Keratinocyte (primary cell): ENCODE measurements at places on chromosomes 13 and 19.

- DNase-seq: no peak
These were observed 55.4 kb upstream of the ADGRE5 start for GRCh38 chr19:14325863-14326262.

- no peak for DNase-seq
These were observed 2.6 kb downstream of the P2RY11 start for GRCh38 chr19:10113964-10114650.

DNA sequence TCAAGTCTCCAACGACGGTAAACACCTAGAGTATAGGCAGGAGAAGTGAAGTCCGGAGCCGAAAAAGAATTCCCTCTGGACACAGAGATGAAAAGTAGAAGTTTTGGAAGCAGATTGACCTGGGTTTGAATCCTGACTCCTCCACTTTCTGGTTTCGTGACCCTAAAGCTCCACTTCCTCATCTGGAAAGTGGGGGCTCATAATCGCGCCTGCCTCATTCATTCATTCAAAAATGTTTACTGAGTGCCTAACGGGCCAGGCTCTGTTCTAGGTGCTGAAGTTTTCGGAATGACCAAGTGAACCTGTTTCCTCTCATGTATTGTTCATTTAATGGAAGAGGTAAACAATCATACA is 7.1 kb upstream of the EML2 start:
- DNase-seq: no peak

DNA sequence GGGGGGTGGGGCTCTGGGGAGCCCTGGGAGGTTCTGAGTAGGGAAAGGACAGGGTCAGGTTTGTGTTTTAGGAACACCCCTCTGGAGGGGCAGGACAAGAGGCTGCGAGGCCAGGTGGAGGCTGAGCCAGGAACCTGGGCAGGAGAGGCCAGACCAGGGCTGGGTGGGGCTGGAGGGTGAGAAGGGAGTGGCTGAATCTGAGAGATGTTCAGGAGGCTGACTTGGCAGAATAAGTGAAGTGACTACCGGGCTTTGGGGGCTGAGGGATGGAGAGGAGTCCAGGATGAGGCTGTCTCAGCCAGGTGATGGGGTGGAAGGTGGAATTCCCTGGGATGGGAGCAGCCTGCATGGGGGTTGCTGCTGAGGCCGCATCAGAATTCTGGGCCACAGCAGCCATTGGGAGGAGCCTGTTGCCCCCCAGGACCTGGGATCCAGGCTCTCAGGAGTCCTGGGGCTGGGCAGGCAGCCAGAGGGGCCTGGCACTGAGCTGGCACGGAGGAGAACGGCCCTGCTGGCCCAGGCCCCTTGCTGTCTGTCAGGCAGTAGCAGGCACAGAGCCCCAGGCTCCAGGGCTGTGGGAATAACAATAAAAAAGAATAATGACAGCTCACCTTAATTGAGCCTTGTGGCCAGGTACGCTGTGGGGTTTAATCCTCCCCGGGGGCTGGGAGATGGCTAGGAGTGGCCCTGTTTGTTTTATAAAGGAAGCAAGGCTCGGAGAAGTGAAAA is 3.3 kb downstream of the PPP5C start:
- no peak for DNase-seq

- DNase-seq: no peak
These were observed 35.8 kb downstream of the ATP12A start for GRCh38 chr13:24716011-24716410.

DNA sequence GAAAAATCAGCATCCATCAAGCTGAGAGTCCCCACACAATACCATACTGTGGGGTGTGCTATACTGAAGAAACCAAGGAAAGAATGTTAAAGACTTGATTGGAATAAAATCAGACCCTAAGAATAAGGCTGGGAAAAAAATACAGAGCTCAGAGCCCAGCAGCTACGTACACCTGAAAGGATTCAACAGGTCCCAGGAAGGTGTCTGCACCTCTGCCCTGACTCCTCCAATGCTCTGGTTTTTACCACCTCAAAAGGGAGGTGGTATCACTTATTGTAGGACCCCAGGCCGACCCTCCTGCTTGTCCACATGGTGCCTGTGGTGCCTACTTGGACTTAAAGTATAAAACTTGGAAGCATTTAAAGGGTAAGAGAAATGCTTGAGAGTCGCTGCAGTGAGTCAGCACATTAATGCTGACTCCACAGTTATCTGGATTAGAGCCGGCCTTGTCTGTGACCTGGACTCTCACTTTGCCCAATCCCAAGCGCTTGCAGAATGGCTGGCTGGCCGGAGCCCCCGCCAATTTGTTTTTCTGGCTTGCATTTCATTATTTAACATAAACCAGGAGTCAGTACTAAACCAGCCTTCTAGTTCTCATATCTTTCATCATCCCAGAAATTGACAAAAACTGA is 110.1 kb downstream of the FGF14 start:
- no peak for DNase-seq

- no peak for DNase-seq
These were observed 24.8 kb downstream of the C2CD4C start for GRCh38 chr19:383922-384798.

DNA sequence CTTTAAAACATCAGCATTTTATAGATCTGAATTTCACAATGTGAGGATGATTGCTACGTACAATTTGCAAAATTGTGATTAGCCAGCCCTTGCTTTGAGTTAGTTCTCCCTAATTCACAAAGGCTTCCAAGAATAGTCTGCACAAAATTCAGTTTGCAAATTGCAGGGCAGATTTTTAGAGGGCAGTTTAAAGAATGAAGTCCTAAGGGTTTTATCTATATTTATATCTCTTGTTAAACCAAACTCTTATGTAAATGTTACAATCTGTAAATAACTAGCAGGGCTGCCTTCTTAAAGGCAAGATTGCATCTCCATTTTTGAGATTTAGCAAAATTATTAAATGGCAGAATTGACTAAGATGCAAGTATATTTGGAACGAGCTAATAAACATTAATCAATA is 52.8 kb upstream of the ZNF536 start:
- DNase-seq: no peak

DNA sequence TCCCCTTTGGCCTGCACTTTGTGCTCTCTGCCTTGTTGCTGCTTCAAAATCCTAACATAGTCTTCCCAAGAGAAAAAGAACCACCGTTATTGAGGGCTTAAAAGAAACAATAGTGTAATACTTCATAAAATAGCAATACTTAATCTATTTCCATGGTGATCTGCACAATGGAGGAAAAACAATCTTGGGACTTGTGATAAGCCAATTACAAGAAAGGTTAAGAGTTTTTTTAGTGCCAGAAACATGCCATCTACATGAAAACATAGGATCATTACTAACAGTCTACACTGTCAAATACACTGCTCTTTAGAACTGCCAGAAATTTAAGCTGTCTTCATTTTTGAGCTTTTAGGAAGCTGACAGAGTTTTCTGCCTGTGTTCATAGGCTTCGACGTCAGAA is 54.1 kb upstream of the MAB21L1 start:
- DNase-seq: no peak

- DNase-seq: no peak
These were observed 41.2 kb downstream of the RUBCNL start for GRCh38 chr13:46345866-46346265.

DNA sequence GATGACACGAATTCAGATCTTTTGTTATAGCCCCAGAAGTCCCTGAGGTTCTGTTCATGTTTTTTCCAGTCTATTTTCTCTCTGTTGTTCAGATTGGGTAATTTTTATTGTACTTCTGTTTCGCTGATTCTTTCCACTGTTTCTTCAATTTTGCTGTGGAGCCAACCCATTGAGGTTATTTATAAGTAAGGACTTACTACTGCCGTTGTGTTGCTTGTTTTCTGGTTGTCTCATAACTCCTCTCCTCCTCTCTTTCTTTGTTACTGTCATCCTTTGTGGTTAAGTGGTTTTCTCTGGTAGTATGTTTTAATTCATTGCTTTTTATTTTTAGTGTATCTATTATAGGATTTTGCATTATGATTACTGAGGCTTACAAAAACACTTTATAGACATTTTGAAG is 48.7 kb upstream of the GAS6 start:
- DNase-seq: no peak

GRCh38 chr19:5588906-5589676 is 21.3 kb upstream of the TINCR start:
- DNase-seq: no peak

DNA sequence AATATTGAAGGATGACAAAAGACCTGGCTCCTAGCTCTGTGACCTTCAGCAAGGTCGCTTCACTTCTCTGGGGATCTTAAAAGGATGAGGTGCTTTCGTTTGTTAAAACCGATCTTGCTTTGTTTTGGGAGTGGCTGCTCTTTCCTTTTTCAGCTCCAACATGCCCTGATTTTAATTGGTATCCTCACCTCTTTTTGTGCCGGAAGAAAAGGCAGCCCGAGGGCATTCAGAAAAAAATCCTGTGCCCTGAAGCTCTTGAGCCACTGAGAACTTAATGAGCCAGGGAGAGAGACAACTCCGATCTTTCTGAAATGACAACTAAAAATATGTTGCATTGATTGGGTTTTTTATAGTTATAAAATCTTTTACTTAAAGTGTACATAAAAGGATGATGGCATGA is 19.4 kb downstream of the CLDN10 start:
- no peak for DNase-seq

- peak; percentile 13 for DNase-seq
These were observed at the start of gene GSX1 for GRCh38 chr13:27792393-27793218. Gene GSX1 (plus strand): TSS chr13:27792483. CDS start chr13:27792691, 208 bp downstream.

DNA sequence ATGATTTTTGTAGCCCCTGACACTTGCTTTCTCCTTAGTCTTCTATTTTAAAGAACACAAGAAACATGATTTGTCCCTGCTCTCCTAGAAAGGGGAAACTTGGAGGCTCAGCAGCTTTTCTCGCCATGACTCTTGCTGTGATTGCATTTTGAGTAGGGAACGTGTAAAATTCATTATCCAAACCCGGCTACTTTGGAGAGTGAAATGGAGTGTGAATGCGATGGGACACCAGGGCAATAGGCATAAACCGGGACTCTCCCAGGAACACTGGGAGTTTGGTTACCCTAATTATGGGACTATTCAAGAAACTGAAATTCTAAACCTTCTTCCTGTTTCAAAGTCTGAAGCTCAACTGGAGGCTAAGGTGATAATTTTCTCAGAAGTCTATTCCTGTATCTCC is 181.7 kb upstream of the RFC3 start:
- DNase-seq: no peak

GRCh38 chr19:6865849-6866248 is 21.5 kb upstream of the ADGRE1 start:
- DNase-seq: no peak

GRCh38 chr19:41363753-41364523 is at the start of gene B9D2:
Gene B9D2 (minus strand): TSS chr19:41364149. CDS start chr19:41363519, 630 bp downstream.
- DNase-seq: peak; percentile 97

- no peak for DNase-seq
These were observed 300.1 kb downstream of the DIAPH3 start for GRCh38 chr13:59863621-59864020.

- no peak for DNase-seq
These were observed 47.2 kb downstream of the RFXAP start for GRCh38 chr13:36866232-36866631.

GRCh38 chr19:53904909-53905308 is 4.2 kb upstream of the CACNG7 start:
- no peak for DNase-seq

DNA sequence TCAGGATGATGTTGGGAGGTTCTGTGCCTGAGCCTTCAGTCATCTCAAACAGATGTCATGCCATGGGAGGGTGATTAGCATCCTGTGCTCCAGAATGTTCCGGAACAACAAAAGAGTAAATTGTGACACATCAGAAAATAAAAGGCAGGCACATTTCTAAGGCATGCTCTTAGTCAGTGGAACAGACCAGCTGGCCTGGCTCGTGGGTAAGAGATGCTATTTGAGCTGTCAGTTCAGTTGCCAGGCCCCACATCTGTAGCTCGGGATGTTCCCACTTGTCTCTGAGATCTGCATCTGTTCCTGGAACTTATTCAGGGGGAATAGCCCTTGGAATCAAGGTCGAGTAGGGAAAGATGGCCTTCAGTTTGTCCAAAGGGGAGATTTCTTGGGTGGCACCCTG is 26.0 kb downstream of the OLFM4 start:
- no peak for DNase-seq

DNA sequence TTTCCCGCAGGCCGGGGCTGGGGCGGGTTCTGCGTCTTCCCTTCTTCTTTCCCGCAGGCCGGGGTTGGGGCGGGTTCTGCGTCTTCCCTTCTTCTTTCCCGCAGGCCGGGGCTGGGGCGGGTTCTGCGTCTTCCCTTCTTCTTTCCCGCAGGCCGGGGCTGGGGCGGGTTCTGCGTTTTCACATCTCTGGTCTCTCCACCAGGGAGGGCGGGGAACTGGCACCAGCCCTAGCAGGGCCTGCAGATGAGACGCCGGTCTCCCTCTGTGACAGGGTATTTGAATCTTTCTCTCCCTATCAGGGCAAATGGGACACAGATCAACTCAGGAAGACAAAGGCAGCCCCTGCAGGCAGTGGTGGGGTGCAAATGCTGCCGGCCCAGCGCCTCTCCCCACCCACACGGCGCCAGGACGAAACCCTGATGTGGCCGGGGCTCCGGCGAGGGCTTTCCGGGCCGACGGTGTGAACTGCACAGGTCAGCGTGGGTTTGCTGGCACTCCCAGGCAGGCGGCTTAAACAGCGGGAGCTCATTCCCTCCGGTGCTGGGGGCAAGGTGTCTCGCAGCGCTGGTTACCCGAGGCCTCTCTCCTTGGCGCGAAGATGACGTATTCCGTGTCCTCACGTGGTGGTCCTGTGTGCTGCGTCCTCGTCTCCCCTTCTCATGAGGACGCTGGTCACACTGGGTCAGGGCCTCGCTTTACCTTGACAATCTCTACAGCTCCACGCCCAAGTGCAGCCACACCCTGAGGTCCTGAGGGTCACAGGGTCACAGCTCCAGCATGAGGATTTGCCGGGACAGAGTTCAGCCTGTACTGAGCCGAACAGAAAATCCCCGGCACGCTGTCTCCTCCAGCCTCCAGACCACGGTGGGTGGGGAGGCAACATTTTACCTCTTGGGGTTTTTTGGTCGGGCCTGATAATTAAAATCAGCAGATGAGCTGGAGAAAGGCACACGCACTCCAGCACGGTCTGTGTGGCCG is 717 bp upstream of the C13orf46 start:
- DNase-seq: no peak
